Stimulated activated CD4-positive, alpha-beta T cell treated with anti-CD3 and anti-CD28 coated beads, Interleukin-15, amount 100 ng/mL, for 24 hours (primary cell): ENCODE measurements at places on chromosomes 3 and 15.

DNA sequence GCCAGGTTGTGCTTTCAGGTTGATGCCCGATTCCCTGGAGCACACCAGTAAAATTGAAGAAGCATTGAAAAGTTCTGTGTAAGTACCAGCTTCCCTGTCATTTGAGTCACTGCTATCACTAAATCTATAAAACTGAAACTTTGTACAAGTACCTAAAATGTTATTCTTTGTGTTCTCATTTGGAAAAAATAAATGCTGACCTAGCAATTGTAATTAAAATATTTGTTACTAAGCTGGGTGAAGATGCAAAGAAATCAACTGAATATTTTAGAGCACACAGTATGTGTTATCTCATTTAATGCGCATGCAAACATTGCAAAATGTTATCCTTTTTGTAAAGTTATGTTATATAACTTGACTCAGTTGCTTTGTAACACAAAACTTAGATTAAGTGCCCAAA is 733.7 kb downstream of the TBL1XR1 start:
- DNase-seq: no peak

GRCh38 chr3:110929816-110930215 is 141.8 kb upstream of the NECTIN3 start:
- DNase-seq: no peak

DNA sequence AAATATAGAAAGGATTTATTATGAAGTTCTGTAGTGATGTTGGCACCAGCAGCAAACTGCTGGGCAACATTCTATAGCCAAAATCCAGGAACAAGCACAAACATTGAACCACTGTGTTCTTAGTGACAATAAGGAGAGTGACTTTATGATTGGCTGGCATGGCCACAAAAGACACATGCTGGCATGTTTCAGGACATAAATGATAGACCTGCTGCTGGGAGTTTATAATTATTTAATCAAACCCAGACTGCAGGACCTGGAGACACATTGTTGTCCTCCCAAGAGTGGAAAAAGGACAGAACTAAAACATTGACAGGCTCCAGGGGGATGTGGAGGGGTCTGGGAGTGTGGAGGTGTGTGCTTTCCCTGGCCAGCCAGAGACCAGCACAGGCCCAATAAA is 255.3 kb upstream of the LRTM1 start:
- DNase-seq: no peak

GRCh38 chr3:63386568-63386967 is 108.5 kb downstream of the SYNPR start:
- no peak for DNase-seq

DNA sequence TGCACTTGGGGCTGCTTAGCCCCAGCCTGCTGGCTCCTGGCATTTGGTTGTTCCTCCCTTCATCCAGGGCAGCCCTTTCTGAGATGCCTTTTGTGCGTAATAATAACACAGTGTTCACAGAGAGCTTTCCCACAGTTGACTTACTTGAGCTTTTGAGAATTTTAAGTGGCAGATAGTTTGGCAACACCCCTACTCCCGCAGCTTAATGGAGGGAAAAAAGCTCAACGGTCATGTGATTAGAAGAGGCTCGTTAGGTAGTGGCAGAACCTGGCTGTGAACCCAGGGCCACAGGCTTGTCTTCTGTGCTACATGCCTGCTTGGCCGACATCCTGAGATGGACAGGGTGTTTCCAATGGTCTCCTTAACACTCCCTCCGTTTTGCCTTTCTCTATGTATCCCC is 4.7 kb downstream of the KBTBD13 start:
- no peak for DNase-seq

GRCh38 chr15:41683955-41684354 is 23.8 kb downstream of the MGA start:
- no peak for DNase-seq

- no peak for DNase-seq
These were observed 74.6 kb downstream of the ITGB5 start for GRCh38 chr3:124812291-124813265.

GRCh38 chr15:70768257-70768883 is 5.0 kb upstream of the UACA start:
- no peak for DNase-seq

GRCh38 chr3:159925248-159925647 is 63.4 kb upstream of the IL12A start:
- no peak for DNase-seq

DNA sequence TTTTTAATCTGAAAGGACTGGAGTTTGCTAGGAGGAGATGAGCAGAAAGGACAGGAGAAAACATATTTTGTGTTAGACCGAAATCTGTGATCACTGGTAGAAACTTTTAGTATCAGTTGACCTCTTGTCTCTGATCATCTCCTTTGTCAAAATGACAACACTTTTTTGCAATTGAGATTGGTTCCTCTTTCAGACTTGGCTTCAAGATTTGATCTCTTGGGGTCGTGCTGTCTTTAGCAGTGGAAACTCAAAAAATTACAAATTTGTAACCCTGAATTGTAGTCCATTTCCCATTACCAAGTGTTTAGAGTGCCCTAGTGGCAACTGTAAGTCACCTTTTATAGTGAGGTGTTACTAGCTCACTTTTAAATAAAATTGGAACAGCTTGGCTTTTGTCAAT is 107.4 kb downstream of the KLHL25 start:
- no peak for DNase-seq

DNA sequence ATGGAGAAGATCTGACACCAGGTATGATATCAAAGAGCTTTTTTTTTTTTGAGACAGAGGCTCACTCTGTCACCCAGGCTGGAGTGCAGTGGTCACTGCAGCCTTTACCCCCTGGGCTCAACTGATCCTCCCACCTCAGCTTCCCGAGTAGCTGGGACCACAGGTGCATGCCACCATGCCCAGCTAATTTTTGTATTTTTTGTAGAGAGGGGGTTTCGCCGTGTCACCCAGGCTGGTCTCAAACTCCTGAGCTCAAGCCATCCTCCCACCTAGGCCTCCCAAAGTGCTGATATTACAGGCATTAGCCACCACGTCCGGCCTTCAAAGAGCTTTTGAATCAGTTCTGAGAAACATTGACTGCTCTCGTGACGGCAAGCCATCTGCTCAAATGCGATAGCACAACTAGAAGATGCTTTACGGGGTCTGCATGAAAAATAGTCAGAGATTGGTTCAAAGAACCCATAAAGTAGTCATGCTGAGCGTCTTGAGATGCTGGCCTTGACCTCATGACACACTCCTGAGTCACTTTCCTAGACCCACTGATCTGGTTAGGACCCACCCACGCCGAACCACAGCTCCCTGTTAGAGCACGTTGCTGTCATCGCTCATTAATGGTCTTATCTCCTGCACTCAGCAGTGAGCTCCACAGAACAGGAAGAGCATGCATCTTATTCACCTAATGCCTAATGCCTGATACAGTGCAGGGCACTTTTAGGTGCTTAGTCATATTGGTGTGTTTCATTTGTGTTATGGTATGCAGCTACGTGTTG is 57.0 kb upstream of the NR2F2 start:
- DNase-seq: peak; percentile 42

DNA sequence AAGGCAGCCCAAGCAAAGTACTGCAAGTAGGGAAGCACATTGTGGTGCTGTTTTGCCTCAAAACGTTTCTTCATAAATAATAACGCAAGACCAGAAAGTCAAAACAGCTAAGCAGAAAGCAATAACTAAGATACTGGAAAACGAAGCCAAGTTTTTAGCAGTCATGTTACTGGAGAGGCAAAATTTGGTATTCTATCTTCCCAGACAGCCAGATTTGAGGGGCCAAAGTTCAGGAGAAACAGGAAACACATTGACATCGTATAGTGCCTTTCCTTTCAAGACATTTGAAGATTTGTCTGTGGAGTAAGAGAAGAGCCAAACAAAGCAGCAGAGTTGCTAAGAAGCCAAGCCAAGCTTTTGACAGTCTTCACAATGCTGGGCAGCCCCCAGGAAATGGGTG is 843.6 kb upstream of the NECTIN3 start:
- DNase-seq: no peak

DNA sequence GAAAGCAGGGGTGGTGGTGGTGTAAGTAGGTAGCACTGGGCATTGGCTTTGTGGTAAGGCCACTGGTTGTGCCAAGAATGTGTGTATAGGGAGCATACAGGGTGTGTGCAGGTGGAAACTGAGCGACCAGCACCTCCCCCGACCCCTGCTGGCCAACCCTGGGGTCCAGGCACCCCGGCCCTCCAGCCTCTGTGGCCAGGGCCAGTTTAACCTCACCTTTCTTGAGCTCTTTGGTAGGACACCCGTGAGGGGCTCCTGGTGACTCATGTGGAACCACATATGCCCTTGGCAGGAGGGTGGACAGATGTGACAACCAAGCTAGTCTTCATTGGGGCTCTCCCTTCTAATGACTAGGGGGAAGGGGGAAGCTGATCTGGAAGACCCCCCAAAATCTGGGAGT is 19.5 kb downstream of the SHF start:
- no peak for DNase-seq

DNA sequence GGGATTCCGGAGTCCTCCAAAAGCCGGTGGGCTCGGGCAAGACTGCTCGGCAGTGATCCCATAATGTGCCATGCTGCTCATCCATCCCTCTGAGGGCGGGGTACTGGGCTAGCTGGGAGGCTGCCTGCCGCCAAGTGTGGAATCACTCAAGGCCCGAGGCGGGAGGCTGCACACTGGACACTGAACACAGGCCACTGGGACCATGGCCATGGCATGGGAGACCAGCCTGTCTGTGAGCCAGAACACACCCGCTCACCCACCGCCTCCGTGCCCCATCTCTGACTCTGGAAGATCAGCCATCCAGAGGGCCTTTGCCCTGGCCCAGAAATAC is 1.4 kb downstream of the C3orf22 start:
- DNase-seq: no peak

- no peak for DNase-seq
These were observed 129.7 kb upstream of the TUSC7 start for GRCh38 chr3:116579840-116580239.

- no peak for DNase-seq
These were observed 98.7 kb downstream of the SLCO3A1 start for GRCh38 chr15:91952216-91952615.

GRCh38 chr3:72434296-72434695 is 413.9 kb downstream of the SHQ1 start:
- no peak for DNase-seq

DNA sequence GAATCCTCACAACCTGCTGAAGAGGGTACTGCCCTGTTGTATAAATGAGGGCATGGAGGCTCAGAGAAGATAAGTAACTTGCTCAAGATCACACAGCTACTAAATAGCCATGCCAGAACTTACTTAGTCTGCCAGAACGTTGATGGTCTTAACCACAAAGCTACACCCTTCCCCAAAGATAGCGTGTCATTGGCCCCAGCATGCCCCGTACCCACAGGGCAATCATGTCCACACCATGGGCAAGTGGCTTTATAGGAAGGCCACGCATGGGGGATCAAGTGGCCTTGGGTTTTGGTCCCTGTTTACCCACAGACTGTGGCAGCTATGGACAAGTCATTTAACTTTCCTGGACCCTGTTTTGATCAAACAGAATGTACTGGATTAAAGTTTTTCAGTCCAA is 15.9 kb upstream of the ARHGEF3 start:
- DNase-seq: no peak

- DNase-seq: no peak
These were observed 185.3 kb downstream of the FNDC3B start for GRCh38 chr3:172224560-172225214.

GRCh38 chr3:59808446-59808845 is 758.6 kb upstream of the CFAP20DC start:
- no peak for DNase-seq

DNA sequence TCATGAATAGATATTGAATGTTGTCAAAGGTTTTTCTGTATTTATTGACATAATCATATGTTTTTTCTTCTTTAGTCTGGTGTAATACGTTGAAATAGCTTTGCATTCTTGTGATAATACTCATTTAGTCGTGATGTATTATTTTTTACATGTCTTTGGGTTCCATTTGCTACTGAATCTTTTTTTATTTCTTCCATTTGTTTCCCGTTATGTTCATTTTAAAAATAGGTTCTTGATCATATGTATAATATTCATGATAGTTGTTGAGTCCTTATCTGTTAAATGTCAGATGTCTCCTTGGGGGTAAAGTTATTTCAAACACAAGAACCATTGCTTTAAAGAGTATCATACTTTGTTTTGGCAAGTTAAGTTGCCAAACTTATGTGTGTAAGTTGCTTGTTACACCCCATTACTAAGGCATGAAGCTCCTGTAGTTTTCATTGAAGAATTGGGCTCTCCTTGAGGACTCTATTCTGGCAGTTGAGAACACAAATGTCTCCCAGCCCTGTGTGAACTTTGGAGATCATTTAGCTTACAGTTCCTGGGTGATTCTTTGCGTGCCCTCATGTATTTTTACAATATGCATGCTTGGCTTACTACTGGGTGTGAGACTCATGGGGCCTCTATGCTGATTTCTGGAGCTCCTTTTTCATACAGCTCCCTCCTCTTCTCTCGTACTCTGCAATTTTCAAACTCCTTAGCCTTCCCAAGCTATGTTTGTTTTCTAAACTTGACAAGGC is 8.3 kb downstream of the AKAP13 start:
- no peak for DNase-seq

DNA sequence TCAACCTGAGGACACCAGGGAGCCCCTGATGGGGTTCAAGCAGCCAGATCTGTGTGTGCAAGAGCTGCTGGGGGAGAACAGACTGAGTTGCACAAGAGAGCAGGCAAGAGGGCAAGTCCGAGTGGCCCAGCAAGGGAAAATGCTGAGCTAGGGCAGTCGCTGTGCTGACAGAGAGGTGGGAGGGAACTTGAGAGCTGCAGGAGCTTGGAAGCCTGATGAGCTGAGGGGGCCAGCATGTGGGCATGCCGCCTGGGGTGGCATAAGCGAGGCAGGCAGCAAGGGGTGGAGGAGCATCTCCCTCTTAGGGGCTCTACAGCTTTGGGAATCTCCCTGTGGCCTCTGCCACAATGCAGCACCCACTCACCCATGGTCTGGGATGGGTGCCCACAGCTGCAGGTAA is 4.7 kb upstream of the CORO2B start:
- no peak for DNase-seq

DNA sequence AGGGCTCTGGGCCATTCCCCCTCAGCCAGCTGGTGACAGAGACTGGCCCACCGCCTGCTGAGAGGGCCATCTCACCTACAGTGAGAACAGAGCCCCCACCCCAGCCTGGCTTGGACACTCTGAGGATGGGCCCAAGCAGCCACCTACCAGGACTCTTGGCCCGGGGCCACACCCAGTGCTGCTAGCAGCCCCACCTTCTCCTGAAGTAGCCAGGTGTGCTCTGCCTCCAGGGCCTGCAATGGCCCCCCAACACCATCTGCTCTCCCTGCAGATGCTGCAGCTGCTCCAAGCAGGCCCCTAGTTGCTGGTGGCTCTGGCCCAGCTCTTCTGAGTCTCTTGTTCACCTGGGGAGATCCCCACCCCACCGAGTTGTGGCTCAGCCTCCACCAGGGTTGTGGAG is 6.8 kb upstream of the CLK3 start:
- DNase-seq: no peak

GRCh38 chr3:20401253-20401652 is 215.2 kb upstream of the SGO1 start:
- DNase-seq: no peak

- no peak for DNase-seq
These were observed 155.8 kb downstream of the TLE3 start for GRCh38 chr15:69941706-69942495.

GRCh38 chr3:197983076-197983475 is 23.1 kb downstream of the LMLN start:
- DNase-seq: no peak
